ENCODE measurements at places on chromosomes 3 and 15. TPM values are rescaled to one million over a fixed set of nuclear protein-coding genes. Genes with fewer than 3 reads are reported as not detected.

Gene CKMT1B
- total RNA-seq, result 0.21 TPM

DNA sequence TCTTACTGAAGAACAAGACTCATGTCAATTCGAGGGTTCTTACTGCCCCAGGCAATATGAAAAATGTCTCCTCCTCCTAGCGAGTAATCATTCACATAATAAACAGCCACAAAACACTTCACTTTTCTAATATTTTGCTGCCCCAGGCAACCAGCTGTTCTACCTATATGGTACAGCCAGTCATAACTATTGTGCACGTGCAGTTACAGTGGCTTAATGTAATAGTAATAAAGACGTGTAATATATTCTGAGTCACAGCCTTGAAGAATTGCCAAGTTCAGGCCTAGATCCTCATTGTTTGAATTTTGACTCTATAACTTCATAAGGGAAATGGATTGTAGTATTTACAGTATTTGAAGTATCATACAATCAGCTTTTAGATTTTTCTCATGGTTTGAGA lies 1250.0 kb upstream of the GBE1 start:
- DNase-seq, result no peak

DNA sequence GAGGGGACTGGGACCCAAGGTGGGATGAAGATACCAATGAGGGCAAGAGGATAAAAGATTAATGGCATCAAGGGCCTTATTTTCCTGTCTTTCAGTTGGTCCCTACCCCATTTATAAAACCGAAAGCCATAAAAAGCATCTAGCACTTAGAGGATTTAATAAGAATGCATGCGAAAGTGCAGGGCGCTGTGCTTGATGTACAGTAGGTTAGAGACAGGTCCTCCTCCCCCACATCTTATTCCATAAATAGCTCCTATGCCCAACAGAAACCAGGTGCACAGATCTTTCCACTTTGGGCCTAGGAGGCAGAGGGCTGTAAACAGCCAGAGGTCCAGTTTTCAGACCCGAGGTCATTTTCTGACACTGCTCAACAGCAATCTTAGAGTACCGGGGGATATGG lies 1.2 kb downstream of the LPCAT4 start:
- no peak for DNase-seq

Gene AHSG
- total RNA-seq, result not detected

DNA sequence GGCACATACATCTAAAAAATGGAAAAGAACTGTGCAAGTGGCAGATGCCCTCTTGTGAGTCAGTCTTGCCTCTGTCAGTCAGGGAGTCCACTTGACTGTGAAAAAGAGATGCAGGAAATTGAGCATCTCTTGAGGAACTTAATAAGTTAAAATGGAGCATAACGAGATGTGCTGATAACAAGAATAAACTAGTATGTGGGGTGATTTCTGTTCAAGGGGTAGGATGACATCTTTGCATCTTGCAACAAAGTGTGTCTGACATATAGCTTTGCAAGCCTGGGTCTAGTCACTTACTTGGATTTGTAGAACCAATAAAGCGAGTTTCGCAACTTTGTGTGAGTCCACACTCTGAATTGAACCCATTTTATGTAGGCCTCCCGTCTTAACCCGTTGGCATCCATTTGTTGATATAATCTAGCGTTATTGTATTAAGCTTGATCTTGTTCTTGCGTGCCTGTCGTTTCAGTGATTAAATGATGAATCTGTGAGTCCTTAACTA lies 2.2 kb downstream of the USP3 start:
- no peak for DNase-seq

Gene FETUB
- not detected for total RNA-seq

GRCh38 chr3:60774617-60775016 lies 476.6 kb downstream of the FHIT start:
- DNase-seq, result no peak

Gene SYNM
- 251 TPM for total RNA-seq

- no peak for DNase-seq
These were observed 188.8 kb upstream of the ARL6 start for GRCh38 chr3:97575742-97576141.

- DNase-seq, result no peak
These were observed 18.9 kb upstream of the COPG1 start for GRCh38 chr3:129230311-129231019.

GRCh38 chr3:150733373-150733935 lies 29.5 kb downstream of the SIAH2 start:
- no peak for DNase-seq

DNA sequence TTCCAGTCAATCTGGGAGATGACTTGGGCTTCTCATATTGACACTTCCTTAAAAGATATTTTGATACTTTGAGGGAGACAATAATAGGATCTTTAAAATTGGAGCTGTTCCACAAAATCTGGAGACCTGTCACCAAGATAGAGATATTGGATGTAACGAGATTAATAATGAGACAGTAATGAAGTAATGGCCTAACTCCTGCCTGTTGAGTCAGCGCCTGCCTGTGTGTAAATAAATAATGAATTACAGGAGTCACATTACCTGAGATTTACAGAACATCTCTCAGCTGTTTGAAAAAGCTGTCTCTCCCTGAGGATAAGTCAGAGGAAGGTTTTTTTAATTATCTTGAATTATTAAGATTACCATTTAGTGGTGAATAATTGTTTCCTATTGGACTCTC lies 43.8 kb upstream of the MITF start:
- no peak for DNase-seq

Gene C2CD4A
- total RNA-seq, result not detected

Gene FOXB1
- total RNA-seq, result not detected

Gene ATP8B4
- total RNA-seq, result 1.6 TPM

GRCh38 chr15:42921342-42921731 lies 759 bp upstream of the TTBK2 start:
- DNase-seq, result peak; percentile 29

- no peak for DNase-seq
These were observed 74.0 kb upstream of the PHLDB2 start for GRCh38 chr3:111785034-111785433.

- no peak for DNase-seq
These were observed 55.5 kb downstream of the P3H2 start for GRCh38 chr3:190065204-190065603.

Gene CLEC3B
- 128 TPM for total RNA-seq

DNA sequence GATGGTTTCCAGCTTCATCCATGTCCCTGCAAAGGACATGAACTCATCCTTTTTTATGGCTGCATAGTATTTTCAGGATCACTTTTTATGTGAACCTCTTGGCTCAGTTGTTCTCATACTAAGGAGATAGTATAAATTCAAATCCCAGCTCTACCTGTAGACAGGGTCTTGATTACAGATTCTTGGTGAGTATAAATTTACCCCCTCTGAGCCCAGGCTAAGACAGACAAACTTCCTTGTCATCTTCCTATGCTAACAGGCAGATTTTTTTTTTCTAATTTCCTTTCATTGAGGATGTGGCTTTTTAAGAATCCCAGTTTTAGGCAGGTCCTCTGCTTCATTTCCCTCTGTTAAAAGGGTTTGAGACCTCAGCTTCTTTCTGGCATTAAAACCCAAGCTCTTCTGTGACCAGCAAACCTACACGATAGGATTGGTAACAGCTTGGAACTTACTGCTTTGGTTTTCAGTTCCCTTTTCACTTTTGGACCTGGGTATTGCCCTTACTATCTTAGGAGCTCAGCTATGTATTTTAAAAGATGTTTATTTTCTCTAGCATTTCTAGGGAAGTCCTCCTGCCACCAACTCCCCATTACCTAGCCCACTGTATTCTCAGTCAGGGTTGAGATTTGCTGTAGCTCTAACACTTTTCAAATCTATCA lies 72.5 kb downstream of the VPS8 start:
- DNase-seq, result no peak

- DNase-seq, result no peak
These were observed 1.9 kb downstream of the ATP1B3 start for GRCh38 chr3:141878326-141878725.

DNA sequence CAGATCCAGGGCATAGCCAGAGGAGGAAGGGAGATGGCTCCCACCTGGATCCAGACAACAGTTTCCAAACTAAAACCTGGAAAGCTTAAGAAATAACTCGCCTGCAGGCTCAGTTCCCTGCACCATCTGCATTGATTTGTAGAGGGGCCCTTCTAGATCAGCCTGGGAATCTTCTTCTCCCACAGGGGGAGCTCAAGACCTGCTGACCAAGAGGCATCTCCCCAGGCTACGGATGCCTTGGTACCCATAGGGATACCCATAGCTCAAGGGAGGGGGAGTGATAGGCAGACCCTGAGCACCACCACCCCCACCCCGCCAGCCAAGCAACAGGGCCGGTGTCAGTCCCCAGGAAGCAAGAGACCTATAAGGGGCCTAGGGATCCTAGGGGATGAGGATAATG lies 28.0 kb upstream of the DCLK3 start:
- no peak for DNase-seq

Gene UQCC5
- total RNA-seq, result 2.0 TPM

- peak; percentile 87 for DNase-seq
These were observed at the start of gene NMNAT3 for GRCh38 chr3:139677388-139678155. TSS of gene NMNAT3 (minus strand) at chr3:139677972. CDS start at chr3:139627724, 50,248 bp downstream.

DNA sequence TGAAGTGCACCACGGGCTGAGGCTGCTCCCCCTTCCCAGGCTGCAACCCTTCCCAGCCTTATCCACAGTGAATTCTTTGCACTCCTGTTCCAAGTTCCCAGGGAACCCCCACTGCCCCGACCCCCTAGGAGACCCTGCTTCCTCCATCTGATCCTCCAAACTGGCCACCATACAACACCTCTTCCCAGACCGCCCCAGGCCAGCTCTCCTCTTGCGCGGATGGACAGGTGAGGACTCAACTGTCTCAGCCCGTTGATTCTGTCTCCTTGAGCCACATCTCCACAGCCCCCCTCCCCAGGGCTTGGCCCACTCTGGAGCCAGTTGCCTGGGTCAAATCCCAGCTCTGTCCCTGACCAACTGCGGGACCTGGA lies 21.7 kb downstream of the GRIP2 start:
- DNase-seq, result no peak

- DNase-seq, result no peak
These were observed 72.6 kb upstream of the MFGE8 start for GRCh38 chr15:88985547-88986393.
